Stimulated activated naive CD8-positive, alpha-beta T cell treated with anti-CD3 and anti-CD28 coated beads, Interleukin-15, amount 100 ng/mL, for 72 hours (primary cell): ENCODE measurements at places on chromosomes 5 and 9.
A peak's percentile ranks its signal among the peaks of the same experiment; 100 is the strongest.

- no peak for DNase-seq
These were observed 306.1 kb downstream of the KIAA0825 start for GRCh38 chr5:94312298-94312697.

- DNase-seq, result no peak
These were observed 62.6 kb upstream of the LRRTM2 start for GRCh38 chr5:138937392-138938387.

- DNase-seq, result no peak
These were observed 58.4 kb downstream of the UGCG start for GRCh38 chr9:111955048-111955447.

GRCh38 chr9:86721843-86722705, 225.2 kb downstream of the GAS1 start:
- DNase-seq, result no peak

DNA sequence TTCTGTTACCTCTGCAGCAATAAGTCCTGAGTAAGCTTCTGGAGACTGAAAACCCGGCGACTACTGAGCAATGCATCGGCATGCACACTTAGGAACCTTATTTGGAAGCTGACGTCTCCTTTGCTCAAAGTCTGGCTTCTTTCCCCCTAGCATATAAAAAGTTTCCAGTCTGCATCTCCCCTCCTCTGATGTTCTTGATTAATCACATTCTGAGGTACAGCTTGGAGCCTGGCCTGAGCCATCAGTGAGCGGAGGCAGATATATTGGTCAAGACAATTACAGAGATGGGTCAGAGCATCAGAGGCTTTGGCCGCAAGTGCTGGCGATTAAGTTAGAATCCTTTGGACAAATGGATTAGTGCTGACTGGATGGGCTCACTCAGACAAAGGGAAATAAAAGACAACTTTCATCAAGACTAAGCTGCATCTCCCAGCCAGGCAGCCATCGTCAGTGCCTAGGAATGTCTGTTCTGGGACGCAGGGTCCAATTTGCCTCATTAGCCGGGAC, 140.7 kb downstream of the MTX3 start:
- DNase-seq, result no peak

DNA sequence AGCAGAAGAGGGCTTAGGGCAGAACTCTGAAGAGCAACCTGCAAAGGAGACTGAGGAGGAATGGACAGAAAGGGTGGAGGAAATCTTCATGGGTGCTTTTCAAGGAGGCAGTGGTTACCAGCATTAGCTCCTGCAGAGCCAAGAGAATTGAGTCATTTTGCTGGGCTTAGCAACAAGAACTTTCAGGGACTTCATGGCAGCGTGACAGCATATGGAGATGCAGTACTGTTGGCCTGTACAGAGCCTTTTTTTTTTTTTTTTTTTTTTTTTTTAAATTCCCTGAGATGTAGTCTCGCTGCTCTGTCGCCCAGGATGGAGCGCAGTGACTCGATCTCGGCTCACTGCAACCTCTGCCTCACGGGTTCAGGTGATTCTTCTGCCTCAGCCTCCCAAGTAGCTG, 296.0 kb upstream of the DMRT1 start:
- DNase-seq, result no peak

GRCh38 chr5:132280371-132281240, 13.6 kb upstream of the SLC22A4 start:
- DNase-seq, result no peak

- no peak for DNase-seq
These were observed 175.1 kb upstream of the DAB2 start for GRCh38 chr5:39599721-39600431.

GRCh38 chr5:29963956-29964355, 1229.5 kb upstream of the CDH6 start:
- no peak for DNase-seq

GRCh38 chr5:51214746-51215145, 168.5 kb upstream of the ISL1 start:
- no peak for DNase-seq

- no peak for DNase-seq
These were observed 102.7 kb upstream of the CD180 start for GRCh38 chr5:67299231-67299735.

DNA sequence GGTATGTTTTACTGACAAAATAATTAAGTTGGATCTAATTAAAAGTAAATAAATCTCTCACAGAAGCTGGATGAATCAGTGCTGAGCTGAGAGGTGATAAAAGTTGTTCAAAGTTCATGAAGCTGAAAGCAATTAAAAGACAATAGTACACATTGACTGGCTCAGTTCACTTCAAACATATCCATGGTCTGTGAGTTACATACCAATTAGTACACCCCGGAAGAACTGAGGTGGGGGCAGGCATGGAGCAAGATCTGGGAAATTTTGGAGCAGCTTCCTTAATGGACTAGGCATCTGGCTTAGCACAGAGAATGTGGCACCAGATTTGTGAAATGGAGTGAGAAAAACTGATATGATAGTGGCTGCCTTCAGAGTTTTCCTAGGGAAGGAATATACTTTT, 152.7 kb downstream of the ATP10B start:
- no peak for DNase-seq

DNA sequence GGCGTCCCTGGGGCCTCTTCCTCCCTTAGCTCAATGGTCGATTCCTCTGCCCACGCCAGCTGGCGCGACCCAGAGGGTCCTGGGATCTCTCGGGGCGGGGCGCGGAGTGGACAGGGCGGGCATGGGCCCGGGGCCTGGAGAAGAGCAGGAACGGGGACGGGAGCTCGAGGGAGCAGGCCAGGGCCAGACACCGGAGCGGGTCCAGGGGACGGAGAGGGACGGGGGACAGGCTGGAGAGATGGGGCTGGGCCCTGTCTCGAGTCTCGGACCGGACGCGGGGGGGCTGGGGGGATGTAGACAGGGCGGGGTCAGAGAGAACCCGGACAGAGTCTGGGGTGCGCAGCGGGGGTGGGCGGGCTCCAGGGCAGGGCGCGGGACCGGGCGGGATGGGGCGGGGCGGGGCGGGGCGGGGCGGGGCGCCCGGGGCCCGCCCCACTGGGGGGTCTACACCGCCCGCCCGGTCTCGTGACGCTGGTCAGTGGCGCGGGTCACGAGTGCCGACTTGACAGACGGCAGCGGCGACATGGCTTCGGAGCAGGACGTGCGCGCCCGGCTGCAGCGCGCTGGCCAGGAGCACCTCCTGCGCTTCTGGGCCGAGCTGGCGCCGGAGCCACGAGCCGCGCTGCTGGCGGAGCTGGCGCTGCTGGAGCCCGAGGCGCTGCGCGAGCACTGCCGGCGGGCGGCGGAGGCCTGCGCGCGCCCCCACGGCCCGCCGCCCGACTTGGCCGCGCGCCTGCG, at the start of gene UAP1L1:
TSS of gene UAP1L1 (plus strand) at position 508 of the 738 bp plus-strand sequence. CDS start at position 524, 16 bp downstream.
- DNase-seq, result peak; percentile 62

- no peak for DNase-seq
These were observed 135.5 kb upstream of the PRLR start for GRCh38 chr5:35365758-35366157.

DNA sequence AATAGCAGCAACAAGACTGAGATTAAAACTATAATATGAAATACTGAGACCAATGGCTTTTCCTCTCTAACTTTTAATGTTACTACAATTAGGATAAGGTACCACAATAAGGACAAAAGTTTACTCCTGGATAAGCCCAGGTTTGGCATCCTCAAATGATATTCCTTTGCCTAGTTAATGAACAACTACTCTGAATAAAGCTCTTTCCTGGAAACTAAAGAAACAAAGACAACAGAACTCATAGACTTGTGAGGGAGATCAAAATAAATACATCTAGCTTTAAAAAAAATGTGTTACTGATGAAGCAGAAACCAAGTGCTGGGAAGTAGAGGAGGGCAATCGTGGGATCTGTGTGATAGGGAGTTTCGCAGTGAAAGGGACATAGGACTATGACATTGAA, 19.3 kb upstream of the RAPGEF6 start:
- DNase-seq, result no peak

- no peak for DNase-seq
These were observed 282.9 kb upstream of the ATP10B start for GRCh38 chr5:161134956-161135355.

DNA sequence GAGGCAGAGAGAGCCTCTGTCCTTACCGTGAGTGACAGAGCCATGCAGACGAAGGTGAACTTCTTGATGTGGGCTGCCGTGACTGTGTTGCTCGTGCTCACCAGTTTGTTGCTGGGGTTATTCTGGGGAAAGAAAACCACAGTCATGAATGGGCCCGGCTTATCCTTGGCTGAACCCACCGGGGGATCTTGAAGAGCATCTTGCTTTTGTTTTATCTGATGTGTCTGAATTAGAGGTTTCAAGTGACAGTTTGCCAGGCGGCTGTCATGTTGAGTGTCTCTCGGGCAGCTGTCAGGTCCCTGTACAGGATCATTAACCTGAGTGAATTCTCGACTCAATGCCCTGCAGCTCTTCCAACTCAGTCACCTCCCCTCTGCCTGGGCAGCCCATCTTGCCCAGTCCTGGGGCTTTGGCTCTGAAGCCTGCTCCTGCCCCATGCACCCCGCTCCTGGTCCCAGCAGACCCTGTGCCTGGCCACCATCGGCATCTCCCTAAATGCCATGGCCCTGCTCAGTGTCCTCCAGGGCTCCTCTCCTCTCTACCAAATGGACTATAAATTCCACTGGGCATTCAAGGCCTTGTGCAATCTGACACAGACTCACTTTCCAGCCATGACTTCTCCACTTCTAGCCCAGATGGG, 77.4 kb downstream of the OTULIN start:
- no peak for DNase-seq

DNA sequence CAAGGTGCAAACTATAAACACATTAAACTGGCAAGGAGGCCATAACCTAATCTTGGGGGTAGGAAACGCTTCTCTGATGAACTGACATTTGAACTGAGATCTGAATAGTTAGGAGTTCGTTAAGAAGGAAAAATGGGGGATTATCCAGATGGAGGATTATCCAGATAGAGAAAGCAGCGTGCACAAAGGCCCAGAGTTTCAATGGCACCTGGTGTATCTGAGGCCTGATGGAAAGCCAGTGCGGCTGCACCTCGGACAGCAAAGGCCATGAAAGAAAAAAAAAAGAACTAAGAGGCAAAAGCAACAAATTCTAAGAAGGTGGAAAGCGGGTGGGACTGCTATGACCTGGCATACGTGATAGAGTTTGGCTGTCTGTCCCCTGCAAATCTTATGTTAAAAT, 13.0 kb upstream of the CTNNAL1 start:
- DNase-seq, result no peak

DNA sequence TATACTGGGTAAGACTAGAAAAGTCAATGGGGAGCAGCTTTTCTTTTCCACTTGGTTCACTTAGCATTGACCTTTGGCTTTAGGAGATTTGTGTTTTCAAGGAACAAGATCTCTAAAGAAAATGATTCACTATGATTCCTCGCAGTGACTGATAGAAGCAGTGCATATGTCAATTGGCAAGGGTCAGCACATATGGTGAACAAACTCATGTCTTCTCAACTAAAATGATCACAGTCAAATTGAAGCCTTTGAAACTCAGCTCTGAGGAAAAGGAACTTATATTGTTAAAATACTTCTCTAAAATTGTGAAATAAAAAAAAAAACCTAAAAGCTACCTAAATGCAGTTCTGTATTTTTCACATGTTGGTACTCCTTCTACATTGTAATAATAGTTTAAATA, 43.2 kb upstream of the IL7R start:
- no peak for DNase-seq

GRCh38 chr9:93126825-93127368, 7.2 kb downstream of the NINJ1 start:
- DNase-seq, result no peak

- DNase-seq, result no peak
These were observed 874.7 kb downstream of the EFNA5 start for GRCh38 chr5:106796081-106796480.

GRCh38 chr9:90521811-90522570, 120.6 kb downstream of the DIRAS2 start:
- DNase-seq, result no peak

- DNase-seq, result no peak
These were observed 57.8 kb downstream of the RORB start for GRCh38 chr9:74554751-74555419.

DNA sequence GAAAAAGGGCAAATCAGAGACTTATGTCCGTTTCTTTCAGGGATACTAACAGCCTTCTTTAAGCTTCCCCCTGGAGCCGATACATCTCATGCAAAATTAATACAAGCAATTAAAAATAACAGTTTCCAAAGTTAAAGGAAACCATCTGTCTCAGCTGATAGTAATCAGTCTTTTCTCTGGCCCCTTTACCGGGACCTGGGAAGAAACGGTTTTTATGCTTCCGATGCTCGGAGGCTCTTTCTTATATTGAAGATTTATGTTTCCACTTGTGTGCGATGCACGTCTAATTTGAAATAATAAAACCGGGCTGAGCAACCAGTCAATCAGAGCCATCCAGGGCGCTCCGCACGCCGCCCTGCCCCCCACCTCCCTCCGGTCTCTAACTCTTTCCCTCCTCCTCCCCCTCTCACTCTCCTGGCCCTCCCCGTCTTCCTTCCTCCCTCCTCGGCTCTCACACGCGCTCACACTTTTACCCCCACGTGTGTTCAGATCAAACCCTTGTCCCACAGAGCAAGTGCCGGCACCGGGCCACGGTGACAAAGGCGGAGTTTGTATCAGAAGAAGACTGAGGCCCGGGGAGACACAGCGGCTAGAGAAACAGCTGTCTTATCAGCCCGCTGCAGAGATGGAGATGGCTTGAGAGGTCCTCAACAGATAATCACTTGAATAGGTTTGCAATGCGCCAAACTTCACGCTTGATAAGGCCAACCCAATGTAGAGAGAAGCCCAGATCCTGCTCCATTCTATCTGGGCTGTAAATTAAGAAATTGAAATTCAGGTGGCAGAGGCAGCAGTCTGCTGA, 5.1 kb upstream of the ELAVL2 start:
- no peak for DNase-seq

GRCh38 chr9:93697352-93698139, 121.2 kb downstream of the PHF2 start:
- no peak for DNase-seq

- no peak for DNase-seq
These were observed 28.2 kb downstream of the YIPF5 start for GRCh38 chr5:144142139-144142823.

- peak; percentile 47 for DNase-seq
These were observed 40.0 kb upstream of the CDK5RAP2 start for GRCh38 chr9:120619751-120620655.

DNA sequence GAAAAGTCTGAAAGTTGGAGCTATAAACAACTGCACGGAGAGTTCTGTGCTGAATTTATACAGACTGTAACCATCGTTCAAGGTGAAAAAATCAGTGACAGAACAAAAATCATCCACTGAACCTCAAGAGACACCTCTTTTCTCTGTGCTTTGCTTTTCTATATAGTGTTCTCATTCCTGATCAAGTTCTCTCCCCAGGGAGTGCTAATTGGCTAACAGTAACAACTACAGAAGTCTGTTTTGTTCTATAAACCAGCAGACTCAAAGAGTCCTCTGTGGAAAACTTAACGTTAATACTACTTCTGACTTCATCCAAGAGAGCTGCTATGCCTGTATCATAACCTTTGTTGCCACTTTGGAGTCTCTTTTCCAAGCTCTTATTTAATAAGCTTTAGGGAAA, 1388.3 kb upstream of the C9orf72 start:
- DNase-seq, result no peak

GRCh38 chr5:174082286-174082685, 36.8 kb downstream of the NSG2 start:
- DNase-seq, result no peak

- no peak for DNase-seq
These were observed 27.8 kb downstream of the PRRC2B start for GRCh38 chr9:131421691-131422090.
